Frontal cortex (tissue), 4 donors: ENCODE measurements at places on chromosomes 12 and 14.

GRCh38 chr12:70149013-70149412 is 94.2 kb upstream of the CNOT2 start:
- no peak for DNase-seq

GRCh38 chr14:31968107-31968810 is 108.8 kb upstream of the ARHGAP5 start:
- no peak for DNase-seq

- DNase-seq, result no peak
Measured at GRCh38 chr12:95269892-95270291, 52.3 kb downstream of the VEZT start.

GRCh38 chr14:83798421-83798820 is 1731.5 kb upstream of the FLRT2 start:
- DNase-seq, result no peak

GRCh38 chr14:21231020-21231652 is 38.1 kb downstream of the HNRNPC start:
- no peak for DNase-seq

- DNase-seq, result no peak
Measured at GRCh38 chr14:100059438-100059781, 5.8 kb upstream of the EVL start.

DNA sequence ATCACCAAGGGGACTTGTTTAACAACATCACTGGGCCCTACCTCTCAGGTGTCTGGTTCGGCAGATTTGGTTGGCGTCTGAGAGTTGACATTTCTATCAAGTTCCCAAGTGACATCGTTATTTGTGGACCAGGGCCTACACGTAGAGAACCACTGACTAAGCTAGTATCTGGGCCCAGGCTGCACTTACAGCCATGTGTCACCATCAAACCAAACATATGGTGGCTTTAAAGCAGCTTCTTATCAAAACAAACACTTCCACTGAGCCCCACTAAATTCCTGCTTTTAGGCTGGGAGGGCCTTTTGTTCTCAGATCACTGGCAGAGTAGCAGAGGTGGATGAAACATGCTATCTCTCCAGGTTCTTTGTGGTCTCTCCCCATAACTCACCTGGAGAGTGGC is 220.5 kb downstream of the PELI2 start:
- DNase-seq, result no peak

- no peak for DNase-seq
Measured at GRCh38 chr14:51884086-51884927, 23.9 kb downstream of the GNG2 start.

- no peak for DNase-seq
Measured at GRCh38 chr12:51051787-51052186, 3.7 kb downstream of the LETMD1 start.

DNA sequence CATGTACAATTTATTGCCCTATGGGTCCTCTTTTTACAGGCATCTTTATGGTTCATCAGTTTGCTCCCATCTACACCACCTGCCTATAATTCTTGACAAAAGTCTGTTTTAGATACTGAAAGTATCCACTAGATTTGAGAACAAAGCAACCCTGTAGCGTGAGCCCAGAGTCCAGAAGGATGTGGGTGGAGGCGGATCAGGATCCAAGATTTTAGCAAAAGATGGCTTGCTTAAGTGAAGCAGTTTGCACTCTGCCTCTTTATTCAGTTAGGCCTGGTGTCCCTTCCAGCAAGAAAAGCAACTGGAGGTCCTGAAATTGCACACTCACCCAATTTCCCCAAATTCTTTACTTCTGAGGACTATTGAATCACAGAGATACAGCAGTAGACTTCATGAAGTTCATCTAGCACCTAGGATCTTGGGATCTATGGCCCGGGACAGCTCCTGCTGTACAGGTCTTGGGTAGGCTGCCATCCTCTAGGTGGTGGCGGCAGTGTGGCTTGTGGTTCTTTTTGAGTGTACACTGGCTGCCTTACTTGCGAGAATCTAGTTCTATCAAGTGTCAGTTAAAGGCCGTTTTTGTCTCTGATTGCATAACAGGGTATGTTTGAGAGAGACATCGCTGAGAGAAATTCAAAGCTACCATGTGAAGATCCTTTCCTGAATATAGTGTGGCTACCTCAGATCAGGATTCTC is 873.2 kb downstream of the NRXN3 start:
- no peak for DNase-seq

GRCh38 chr14:20429801-20430669 is 5.9 kb downstream of the KLHL33 start:
- no peak for DNase-seq

DNA sequence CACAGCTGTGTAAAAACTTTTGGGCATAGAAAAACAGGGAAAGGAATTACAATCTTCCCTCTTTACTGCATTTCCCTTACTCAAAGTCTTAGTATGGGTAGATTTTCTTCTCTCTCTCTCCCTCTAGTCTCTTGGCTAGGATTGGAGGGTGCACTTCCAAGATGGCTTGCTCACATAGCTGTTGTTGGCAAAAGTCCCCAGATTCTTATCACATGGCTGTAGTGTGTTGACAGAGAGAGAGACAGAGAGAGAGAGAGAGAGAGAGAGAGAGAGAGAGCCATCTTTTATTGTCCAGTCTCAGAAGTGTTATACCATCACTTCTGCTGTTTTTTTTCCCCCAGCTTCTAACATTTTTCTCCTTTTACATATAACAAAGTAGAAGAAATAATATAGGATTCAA is 6.3 kb upstream of the OR4E2 start:
- DNase-seq, result no peak

GRCh38 chr14:75566321-75566720 is 12.1 kb upstream of the FLVCR2 start:
- DNase-seq, result no peak

DNA sequence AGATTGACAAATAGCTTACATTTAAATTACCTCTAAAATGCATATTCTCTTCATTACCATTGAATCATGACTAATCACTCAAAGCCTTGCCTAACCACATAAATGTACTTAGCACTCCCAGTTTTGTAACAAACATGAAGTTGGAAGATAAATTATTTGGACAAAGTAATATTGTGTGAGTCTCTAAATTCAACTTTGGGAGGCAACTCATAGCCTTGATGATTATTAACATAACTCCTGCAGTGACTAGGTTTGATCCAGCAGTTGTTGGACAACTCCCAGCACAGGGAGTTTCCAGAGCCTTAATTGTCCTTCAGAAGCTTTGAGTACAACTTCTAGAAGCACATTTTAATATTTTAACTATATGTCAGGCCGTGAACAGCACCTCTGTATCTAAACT is 153.4 kb upstream of the PDZRN4 start:
- no peak for DNase-seq

DNA sequence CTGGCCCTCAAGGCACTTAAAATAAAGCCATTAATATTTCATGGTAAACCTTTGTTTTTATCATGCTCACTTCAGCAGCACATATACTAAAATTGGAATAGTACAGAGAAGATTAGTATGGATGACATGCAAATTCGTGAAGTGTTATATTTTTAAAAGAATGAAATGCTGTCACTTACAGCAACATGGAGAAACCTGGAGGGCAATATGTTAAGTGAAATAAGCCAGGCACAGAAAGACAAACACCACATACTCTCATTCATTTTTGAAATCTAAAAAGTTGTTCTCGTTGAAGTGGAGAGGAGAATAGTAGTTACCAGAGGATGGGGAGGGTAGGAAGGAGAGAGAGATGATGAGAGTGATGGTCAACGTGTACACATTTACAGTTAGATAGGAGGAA is 45.4 kb upstream of the ATP2B1 start:
- no peak for DNase-seq

DNA sequence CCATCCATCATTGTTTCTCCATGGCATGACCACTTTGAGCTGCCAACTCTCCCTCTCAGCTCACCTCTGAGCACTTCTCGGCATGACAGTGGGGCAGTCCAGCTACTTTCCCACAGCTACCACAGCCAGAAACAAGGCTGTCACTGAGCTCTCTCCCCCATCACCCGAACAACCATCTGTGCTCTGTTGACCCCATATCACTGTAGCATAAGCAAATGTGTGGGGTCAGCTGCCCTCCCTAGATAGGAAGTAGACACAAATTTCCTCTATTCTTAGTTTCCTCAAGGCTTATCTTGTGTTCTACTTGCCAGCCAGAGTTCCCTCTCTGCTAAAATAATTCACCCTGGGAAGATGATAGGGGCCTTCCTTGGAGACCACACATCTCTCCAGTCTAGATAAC is 82.6 kb upstream of the FUT8 start:
- no peak for DNase-seq

DNA sequence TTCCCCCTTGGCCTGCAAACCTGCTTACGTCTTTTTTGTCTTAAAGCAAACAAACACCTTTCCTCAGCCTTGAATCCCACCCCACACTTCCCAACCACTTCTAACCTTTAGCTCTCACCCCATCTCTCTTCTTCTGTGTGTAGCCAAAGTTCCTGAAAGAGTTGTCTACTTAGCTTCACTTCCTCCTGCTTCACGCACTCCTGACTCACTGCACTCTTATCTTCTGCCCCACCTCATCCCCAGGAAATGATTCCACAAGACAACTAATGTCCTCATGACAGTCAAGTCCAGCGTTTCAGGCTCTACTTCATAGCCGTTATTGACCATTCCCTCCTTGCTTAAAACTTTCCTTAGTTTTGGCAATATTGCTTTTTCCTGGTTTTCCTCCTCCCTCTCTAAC is 22.4 kb downstream of the EIF2B2 start:
- no peak for DNase-seq

GRCh38 chr14:59630288-59630963 is 53.8 kb upstream of the CCDC175 start:
- DNase-seq, result peak; percentile 58

- no peak for DNase-seq
Measured at GRCh38 chr12:114450019-114450418, 44.1 kb upstream of the TBX5 start.

GRCh38 chr12:110998971-110999370 is 78.6 kb upstream of the MYL2 start:
- no peak for DNase-seq

GRCh38 chr14:99093532-99094517 is 178.2 kb downstream of the BCL11B start:
- no peak for DNase-seq

GRCh38 chr14:67748312-67748711 is 46.6 kb downstream of the RDH12 start:
- DNase-seq, result no peak

- DNase-seq, result peak; percentile 67
Measured at GRCh38 chr12:53757101-53757770, 5.5 kb upstream of the CISTR start.

GRCh38 chr14:47539031-47539461 is 136.4 kb downstream of the MDGA2 start:
- peak; percentile 20 for DNase-seq

GRCh38 chr12:2609020-2609419 is 185.8 kb upstream of the FKBP4 start:
- DNase-seq, result no peak

GRCh38 chr14:85217412-85217811 is 312.5 kb upstream of the FLRT2 start:
- DNase-seq, result no peak

DNA sequence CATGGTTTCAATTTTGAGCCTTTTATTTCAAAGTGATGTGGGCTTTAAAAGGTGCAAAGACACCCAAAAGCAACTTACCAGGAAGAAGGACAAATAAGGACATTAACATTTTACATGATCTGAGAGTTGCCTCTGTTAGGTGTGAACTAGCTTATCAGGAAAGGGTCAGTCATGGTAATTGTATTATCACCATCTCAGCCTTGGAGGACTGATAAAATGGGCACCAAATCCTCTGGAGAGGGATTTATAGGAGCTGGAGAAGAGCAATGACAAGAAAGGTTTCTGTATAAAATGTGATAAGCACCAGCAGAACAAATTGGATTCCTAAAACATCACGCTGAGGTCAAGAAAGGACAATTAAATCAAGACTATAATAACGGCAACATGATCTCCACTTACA is 217.7 kb upstream of the PRICKLE1 start:
- DNase-seq, result no peak

DNA sequence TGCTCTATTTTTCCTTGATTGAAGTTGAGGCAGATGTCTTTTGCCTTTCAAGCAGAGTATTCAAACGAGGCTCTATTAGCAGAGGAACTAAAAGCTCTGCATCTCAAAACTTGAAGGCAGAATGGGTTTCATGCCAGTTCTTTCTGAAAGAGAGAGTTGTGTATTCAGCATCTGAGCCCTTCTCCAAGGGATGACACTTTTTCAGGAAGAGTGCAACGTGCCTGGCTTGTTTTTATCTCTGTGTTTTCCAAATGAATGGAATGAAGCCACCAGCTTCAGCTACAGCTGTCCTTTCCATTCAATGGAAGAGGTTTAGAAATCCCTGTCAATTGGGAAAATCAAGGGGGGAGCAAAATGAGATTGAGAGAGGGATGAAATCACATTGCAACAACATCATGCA is 14.6 kb downstream of the BEST3 start:
- DNase-seq, result no peak

- DNase-seq, result no peak
Measured at GRCh38 chr12:59619461-59620240, 23.8 kb downstream of the SLC16A7 start.

GRCh38 chr14:70052990-70053389 is 135.8 kb downstream of the SLC8A3 start:
- DNase-seq, result no peak

DNA sequence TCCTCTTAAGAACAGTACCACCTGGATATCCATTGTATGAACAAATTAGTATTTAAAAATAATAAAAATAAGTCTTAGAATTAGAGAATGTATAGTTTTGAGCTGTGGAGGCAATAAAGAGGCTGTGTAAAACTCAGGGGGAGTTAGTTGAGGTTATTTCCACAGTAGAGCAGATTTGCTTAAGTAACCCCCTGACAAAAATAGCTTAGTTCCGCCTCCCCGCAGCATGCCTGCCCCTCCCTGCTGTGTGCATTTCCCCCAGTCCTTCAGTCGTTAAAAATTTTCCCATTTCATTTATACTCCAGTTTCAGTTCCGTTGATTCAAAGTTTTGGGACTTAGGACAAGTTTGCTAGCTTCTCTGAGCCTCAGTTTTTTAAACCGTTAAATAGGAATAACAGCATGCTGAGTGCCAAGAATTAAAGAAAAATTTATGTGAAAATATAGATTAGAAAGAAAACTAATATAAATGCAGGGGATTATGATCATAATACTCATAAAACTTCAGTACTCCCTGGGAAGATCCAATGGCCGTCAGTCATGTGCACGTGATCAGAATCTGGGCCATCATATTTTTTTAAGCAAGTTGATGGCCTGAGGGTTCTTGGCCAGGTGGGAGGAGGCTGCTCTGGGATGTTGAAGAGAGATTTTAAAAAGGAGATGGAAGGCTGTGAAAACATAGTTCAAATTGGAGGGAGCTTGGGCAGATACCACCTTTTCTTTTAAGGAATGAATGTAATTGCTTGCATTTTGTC is 14.5 kb upstream of the SLC38A2 start:
- DNase-seq, result no peak
